ENCODE measurements at places on chromosomes 4 and X.

DNA sequence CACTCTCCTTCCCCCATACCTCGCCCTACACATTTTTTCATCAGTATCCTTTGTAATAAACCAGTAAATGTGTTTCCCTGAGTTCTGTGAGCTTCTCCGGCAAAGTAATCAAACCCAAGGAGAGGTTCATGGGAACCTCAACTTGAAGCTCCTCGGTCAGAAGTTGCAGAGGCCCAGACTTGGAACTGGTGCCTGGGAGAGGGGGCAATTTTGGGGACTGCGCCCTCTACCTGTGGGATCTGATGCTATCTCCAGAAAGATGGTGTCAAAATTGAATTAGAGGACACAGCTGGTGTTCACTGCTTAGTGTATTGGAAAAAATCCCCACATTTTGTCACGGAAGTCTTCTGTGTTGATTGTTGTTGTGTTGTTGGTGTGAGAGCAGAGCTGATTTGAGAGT, 70.6 kb downstream of the ATP11C start:
- no peak for DNase-seq

- no peak for DNase-seq
These were observed 2.0 kb upstream of the FGF2 start for GRCh38 chr4:122824616-122825015.

DNA sequence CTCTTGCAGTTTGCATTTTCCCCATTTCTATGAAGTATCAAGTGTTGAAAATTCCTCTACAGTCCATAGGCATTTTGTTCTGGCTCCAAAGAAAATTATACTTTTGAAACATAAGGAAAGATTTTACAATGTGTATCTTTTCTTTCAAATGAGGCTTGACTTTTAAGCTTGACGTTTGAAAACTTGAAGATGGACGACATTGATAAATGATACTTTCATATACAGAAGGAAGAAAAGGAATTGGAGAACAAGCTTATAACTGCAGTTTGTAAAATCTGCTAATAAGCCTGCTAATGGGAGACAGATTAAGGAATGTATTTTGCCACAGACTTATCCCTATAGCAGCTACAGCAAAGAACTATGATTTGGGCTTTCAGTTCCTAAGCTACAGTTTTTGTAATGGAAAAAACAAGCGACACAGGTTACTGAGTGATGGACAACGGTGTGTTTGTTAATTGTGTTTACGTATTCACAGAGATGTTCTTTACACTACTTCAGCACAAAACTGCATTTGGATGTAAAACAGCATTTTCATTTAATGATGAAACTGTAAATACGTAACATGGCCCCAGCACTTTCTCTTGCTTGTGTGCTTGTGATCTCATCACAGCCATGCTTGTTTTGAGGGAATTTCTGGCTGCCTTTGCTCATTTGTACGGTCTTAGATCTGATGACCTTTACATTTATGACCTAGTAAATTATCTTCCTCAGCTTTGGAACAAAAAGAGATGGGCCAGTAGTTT, 83.2 kb upstream of the FAT1 start:
- no peak for DNase-seq

DNA sequence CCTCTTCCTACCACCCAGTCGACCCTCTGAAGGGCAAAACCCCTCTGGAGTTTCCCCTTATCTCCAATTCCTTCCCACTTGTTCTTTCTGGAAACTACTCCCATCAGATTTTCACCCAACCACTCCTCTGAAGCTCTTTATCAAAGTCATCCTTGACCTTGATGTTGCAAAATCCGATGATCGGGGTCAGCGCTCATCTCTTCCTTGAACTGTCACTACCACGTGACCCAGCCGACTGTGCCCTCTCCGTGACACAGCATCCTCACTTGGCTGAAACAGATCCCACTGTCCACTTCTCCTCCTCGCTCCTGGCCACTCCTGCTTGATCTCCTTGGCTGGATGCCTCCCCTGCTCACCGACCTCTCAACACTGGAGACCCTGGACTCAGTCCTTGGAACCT, 1.1 kb downstream of the CFAP99 start:
- DNase-seq, result no peak

DNA sequence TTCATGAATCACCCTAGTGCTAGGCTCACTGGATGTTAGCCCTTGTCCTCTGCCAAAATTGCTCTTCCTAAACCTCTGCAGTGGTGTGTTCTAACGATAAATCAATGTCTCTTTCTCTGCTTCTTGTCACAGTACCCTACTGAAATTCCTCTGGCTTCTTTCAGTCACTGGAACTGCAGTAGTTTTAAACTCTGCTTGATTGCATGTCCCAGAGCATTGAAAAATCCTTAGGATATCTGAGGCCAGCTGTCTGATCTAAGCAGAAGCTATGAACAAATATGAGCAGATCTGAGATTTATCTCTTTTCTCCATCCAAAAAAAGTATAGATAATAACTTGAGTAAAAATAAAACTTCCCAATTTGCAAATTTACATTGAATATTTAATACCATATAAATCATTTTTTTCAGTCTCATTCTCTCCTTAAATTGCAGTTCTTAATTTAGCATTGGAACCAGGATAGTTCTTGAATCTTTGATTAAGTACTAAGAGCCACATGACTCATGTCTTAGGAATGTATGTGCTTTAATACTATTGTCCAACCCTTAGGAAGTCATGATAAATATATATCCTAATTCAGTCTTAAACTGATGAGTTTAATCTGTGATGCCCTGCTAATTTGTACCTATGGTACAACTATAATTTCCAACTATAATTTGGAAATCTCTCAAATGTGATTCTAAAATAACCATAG, 169.7 kb downstream of the PDHA2 start:
- DNase-seq, result no peak

GRCh38 chrX:16639966-16640365, 10.0 kb upstream of the S100G start:
- DNase-seq, result no peak

- peak; percentile 10 for DNase-seq
These were observed 190.4 kb downstream of the GABRB1 start for GRCh38 chr4:47221721-47222120.

GRCh38 chr4:180528003-180528402, 1715.2 kb upstream of the TENM3 start:
- no peak for DNase-seq
